ENCODE measurements at places on chromosomes 2 and 18.

DNA sequence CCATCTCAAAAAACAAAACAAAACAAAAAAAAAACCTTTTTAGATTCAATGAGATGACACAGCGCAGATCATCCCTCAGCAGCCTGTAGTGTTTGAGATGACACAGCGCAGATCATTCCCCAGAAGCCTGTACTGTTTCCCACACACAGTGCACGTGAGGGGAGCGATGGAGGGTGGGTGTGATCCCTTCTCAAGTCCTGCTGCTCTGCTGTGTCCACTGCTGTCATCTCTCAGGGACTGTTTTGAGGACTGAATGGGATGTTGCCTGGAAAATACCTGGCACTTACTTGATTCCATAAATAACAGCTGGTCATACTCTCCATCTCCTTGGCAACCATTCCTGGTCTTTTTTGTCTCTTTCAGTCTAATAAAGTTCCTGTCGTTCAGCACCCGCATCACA lies 25.7 kb downstream of the TGOLN2 start:
- DNase-seq: no peak

DNA sequence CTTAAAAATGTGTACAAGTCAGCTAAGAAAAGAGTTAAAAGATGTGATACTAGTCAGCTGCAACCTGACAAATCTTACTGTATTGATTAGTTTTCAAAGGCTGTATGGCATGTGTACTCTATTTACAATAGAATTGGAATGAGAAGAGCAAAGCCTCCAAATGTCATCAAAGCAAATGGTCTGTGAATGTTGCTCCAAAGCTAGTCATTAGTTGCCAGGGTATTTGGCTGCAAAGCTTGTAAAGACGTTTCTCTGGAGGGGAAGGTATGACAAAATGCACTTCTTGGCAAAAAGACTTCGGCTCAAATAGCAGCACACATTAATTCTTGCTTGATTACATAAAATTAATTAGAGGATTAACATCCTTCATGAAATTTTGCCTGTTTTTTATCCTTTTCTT lies 59.3 kb downstream of the ETAA1 start:
- no peak for DNase-seq

DNA sequence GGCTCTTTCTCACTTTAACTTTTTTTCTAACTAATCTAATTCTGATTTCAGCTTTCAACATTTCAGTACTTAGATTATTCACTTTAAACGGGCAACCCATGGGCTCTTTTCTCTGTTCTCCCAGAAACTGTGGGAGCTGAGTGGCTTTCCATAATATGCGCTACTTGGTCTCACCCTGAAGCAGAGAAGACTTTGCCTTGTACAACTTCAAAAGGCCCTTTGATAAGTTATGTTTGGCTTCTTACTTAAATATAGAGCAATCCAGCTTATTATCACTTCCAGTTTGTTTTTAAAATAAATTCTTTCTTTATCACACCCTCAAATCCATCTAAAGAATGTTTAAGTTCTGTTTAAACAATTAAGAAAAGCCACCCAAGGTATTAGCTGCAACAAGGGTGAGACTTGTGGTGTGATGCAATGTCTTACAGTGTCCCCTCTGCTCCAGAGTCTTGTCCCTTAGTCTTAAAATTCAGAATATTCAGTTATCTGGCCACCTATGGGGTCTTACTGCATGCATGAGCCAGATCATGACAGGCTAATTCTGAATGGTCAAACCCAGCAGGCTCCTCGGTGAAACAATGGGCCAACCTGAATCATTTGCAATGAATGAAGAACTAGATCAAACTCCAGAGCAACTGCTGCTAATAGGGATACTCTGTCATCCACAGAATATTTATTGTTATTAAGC lies 38.8 kb downstream of the GCG start:
- DNase-seq: no peak

DNA sequence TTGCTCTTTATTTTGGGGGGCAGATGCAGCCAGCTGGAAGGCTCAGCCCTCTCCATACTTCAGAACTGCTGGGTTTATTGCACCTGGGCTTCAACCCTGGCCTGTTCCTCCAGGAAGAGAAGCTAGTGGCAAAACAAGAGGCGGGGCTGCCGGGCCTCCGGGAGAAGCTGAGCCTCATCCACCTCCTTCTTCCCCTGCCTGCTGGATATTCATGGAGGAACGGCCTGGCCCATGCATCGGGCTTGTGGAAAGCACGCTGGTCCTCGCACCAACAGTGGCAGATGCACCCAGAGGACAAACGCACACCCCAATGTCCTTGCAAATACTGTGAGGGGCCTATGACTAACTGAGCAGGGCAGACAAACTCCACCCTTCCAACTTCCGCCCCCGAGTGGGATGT lies 30.6 kb downstream of the FAM178B start:
- no peak for DNase-seq

- DNase-seq: no peak
Observed at GRCh38 chr18:49416511-49416910, 43.9 kb downstream of the DYM start.

DNA sequence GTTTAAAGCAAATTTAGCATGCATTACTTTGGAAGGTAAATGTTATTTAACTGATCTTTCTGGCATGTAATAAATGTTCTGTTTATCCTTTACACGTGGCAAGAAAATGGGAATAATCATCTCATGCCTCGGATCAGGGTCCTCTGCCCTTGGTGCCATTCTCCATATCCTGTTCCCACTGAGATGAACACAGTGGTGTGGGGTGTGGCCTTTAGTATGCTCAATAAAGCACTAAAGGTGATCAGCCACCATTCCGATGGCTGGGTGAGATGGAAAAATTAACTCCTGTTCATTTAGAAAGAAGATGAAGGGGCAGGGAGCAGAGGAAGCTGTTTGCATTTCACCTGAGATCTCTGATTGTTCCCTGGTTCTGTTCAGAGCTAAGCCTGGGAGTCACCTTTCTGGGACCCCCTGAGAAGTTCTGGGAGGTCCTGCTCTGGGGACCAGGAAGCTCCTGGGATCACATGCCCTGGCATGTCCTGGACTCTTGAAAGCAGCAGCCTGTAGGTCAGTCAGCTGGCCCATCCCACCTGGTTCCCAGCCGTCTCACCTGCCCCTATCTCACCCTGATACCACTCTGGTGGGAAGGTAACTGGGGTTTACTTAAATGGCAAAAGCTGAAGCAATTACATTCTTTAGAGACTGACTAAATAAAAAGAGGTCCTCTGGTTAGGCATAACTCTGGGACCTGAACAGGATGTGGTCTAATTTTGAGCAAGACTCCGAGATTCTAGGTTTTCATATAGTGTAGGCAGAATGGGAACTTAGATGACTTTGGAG lies 288.9 kb upstream of the EPAS1 start:
- DNase-seq: no peak

DNA sequence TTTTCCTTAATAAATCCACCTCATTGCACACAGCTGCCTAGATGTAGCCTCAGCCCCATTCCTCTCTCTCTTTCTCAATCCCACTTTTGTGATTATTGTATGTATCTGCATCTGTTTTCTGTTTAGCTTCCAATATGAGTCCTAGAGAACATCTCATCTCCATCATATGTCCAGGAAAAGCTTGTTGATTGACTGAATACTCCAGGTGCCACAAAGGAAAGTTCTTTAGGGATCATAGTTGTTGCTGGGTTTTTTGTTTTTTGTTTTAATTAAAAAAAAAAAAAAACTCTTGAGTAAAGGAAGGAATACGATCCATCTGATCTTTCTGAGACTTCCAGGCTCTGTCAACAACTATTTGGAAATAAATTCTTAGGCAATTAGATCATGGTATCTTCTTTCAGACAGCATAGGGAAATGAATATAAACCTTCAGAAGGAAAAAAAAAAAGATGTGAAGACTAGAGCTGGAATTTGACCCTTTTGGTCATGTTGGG lies 42.5 kb downstream of the KIAA2012 start:
- no peak for DNase-seq

GRCh38 chr18:56034949-56035348 lies 447.0 kb upstream of the TCF4 start:
- DNase-seq: no peak

DNA sequence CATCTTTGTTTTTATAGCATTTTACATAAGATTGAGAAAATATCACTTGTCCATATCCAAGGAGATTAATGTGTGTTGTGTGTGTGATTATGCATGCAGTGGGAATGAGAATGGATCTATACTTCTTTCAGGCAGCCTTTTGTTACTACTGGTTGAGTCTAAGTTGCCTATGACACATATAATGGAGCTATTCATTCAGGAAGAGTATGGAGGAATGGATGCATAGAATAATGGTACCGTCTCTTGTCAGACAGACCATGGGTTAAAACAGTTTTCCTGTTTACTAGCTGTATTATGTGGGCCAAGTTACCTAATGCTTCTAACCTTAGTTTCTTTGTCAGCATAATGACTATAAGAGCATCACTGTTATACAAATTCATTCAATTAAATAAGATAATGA lies 155.4 kb upstream of the KYNU start:
- DNase-seq: no peak

- no peak for DNase-seq
Observed at GRCh38 chr2:157182834-157183396, 74.6 kb upstream of the GALNT5 start.

GRCh38 chr2:38722271-38723061 lies 28.7 kb downstream of the SRSF7 start:
- no peak for DNase-seq

DNA sequence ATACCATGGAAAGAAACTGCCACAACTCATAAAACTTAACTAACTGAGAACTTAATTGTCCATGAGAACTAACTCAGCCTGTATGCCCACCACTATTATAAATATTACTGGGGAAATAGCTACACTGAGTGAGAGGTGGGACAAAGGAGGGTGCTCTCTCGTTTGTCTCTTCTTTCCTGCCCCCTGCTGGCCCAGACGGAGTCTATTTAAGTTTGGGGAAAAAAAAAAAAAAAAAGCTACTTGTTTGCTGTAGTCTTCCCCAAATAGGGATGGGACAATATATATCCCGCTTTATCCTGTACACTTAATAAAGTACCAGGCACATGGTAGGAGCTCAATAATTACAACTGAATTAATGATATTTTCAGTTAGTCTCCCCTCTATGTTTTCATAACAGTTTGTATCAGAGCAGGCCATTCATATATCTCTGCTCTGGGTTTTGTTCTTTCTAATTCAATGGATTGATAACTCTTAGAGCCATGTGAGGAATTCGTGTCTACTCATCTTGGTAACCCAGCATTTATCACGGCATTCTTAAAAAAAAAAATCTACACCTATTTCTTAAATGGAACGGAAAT lies 647.6 kb upstream of the PKDCC start:
- no peak for DNase-seq

GRCh38 chr2:45802499-45803138 lies 151.1 kb downstream of the PRKCE start:
- no peak for DNase-seq

DNA sequence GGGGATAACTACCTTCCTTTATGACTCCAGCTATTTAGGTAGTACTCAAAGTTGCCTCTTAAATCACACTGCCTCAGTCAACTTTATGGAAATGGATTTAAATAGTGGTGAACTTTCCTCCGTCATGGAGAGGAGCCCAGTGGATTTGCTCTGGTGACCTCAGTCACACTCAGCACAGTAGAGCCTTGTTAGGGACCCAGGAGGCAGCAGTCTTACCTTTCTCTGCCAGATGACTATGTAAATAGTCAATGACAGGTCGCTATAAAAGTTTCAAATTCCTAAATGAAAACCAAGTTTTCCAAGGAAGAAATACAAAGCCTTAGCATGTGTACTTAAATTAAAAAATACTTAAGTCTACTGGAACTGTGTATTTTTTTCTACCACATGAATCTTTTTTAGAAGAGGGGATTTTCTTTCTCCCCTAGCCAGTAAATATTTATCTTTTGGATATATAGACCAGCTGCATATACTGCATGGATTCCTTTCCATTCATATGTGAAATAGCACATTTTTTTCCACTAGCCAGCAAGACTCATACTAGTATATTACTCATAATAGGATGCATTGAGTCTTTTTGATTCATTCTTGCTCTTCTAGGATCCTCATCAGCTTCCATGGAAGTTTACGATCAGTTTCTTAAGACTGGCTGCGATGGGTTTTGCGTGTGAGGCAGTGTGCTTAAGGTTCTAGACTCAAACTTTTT lies 147.1 kb downstream of the FMNL2 start:
- DNase-seq: no peak

- peak; percentile 14 for DNase-seq
Observed at GRCh38 chr2:150459281-150459680, 28.2 kb downstream of the RND3 start.

DNA sequence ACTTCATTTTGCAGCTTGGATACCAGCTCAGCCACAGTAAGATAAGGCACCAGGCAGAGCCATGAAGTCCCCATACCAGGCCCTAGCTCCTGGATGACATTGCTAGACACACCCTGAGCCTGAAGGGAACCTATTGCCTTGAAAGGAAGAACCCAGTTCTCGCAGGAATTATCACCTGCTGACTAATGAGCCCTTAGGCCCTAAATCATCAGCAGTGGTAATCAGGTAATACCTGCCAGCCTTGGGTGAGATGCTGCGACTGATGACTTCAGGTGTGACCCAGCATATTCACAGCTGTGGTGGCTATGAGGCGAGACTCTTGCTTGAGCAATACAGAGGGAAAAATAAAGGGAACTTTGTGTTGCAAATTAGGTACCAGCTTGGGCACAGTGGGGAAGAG lies 24.9 kb downstream of the CLK1 start:
- no peak for DNase-seq

- DNase-seq: no peak
Observed at GRCh38 chr2:241033994-241034393, 35.6 kb downstream of the SNED1 start.

DNA sequence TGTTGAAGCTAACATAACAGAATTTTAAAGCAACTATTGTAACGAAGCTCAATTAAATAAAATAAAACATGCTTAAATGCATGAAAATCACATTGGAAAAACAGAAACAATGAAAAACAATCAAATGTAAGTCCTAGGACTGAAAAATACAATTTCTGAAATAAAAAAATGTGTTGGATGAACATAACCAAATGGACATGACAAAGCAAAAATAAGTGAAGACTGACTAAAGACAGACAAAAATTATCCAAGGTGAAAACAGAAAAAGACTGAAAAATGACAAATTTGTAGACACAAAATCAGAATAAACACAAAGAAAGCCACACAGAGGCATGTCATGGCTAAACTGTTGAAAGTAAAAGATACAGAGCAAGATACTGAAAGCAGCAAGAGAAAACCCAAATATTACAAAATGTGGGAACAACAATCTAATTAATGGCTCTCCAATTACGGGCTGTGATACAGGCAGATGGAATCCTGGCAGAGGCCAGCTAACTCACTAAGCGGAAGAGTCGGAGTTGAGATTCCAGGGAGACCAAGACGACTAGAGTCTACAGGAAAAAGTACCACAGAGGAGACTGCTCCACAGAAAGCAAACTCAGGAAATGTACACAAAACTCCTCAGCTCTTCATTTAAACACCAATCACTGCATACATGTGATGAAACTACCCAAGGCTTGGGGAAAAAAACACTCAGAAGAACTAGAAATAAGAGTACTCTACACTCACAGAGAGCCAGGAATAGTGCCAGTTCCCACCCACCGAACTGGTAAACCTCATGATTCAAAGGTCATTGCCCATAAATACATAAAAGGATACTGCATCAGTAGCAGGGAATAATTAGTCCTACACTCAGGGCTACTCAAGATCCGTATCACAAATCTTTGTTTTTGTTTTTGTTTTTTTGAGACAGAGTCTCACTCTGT lies 83.6 kb downstream of the ATAD2B start:
- no peak for DNase-seq

All from NCI-H2227 treated with DMSO at 0.1 percent for 48 hours (cell line).